ENCODE measurements at places on chromosomes 16 and 17.

- no peak for DNase-seq
Measured at GRCh38 chr17:15388356-15389041, 47.1 kb upstream of the TEKT3 start.

GRCh38 chr16:23896832-23897821, 61.3 kb downstream of the PRKCB start:
- DNase-seq = no peak

- no peak for DNase-seq
Measured at GRCh38 chr16:66563574-66564334, 2.5 kb upstream of the CMTM1 start.

DNA sequence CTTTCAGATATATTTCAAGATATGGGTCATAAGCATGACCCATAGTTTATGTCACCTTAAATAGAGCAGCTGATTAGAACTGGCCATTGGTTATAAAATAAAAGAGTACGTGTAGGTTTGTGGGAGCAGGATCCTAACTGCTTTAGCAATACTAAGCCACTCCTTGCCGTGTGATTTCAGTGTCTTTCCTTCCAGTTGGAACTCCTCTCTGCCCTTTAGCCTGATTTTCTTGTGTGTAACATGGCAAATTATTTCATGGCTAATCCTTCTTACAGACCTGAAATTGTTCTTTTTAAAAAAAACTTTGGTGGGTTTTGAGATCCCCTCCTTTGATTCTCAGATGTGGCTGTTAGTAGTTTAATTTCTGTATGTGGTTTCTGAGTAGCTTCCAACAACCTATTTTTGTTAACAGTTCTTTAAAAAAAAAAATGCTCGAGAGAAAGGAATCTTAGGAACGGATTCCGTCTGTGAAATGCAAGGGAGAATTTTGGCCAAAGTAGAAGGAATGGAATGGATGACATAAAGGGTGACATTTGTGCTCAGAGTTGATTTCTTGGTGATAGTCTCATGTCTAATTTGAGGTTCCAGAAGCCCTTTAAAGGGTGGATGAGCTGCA, 39.9 kb downstream of the DHRS7B start:
- DNase-seq = no peak

DNA sequence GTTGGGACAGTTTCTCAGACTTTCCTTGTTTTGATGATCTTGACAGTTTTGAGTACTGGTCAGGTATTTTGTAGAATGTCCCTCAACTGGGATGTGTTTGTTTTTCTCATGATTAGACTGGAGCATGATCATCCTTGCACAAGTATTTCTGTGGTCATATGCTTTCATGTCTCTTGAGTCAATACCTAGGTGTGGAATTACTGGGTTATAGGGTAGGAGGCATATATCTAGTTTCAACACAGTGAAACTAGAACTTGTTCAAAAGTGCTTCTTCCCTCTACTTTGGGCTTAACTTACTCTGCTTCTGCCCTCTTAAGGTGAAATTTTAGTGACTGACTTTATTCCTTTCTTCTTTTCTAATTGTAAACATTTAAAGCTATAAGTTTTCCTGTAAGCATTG, 30.1 kb downstream of the IKZF3 start:
- no peak for DNase-seq

GRCh38 chr17:44363613-44364159, at the start of gene FAM171A2:
TSS of gene FAM171A2 (minus strand) at chr17:44363853. CDS start at chr17:44363714, 139 bp downstream.
- peak; percentile 56 for DNase-seq
